ENCODE measurements at places on chromosomes 12 and 14.

DNA sequence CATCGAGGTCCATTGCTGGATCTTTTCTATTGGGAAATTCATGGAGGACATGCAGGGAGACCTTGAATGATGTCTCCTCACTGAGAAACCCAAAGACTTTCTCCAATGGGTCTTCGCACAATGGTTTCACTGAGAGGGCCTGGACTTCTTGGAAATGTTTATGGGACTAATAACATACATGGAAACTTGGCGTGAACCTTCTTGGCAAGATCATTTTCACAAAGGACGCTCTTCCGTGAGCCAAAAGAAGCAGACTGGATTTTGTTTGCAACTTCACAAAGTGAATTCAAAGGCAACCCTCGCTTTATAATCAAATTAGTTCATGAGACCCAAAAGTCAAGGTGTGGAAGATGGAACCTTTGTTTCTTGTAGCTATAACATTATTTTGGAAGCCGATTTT is 154.4 kb downstream of the TMEM132C start:
- no peak for DNase-seq

- no peak for DNase-seq
These were observed 129.6 kb downstream of the NCOR2 start for GRCh38 chr12:124437617-124438436.

GRCh38 chr12:124767066-124767821 is 96.4 kb downstream of the SCARB1 start:
- peak; percentile 56 for DNase-seq

DNA sequence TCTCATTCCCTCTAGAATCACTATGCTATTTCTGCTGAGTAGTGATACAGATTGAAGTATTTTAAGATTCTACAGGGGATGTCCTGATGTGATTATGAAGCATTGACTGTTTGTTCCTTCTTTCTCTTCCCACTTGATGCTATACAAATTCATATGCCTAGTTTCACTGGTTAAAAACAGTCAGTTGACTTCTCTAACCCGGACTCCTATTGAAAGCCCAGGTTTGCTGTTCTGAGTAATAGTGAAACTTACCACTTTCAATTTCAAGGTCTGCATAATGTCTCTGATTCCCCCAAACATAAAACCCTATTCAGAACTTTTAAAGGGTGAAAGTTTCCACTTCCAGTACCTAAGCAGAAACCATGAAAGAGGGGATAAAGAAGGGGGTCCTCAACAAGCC is 117.7 kb upstream of the RPL10L start:
- no peak for DNase-seq

DNA sequence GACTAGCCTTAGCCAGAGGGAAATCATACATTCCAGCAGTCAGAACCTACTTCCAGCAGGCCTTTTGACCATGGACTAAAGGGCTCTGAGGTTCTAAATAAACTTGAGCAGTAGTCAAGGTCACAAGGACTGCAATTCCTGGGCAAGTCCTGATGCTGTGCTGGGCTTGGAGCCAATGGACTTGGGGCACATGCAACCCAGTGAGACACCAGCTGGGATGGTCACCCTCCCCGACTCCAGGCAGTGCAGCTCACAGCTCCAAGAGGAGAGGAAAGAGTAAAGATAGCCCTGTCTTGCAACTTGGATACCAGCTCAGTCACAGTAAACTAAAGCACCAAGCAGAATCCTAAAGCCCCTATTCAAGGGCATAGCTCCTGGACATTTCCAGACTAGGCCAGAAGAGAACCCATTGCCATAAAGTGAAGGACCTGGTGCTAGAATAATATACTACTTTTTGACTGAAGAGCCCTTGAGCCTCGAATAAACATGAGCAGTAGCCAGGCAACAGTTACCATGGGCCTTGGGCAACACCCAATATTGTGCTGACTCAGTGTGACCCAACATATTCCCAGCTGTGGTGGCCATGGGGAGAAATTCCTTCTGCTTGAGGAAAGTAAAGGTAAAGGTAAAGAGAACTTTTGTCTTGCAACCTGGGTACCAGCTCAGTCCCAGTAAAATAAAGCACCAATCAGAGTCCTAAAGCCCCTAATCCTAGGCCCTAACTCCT is 226.2 kb upstream of the CLEC14A start:
- no peak for DNase-seq

- DNase-seq, result no peak
These were observed 276.0 kb downstream of the ADGRD1 start for GRCh38 chr12:131229426-131230339.

DNA sequence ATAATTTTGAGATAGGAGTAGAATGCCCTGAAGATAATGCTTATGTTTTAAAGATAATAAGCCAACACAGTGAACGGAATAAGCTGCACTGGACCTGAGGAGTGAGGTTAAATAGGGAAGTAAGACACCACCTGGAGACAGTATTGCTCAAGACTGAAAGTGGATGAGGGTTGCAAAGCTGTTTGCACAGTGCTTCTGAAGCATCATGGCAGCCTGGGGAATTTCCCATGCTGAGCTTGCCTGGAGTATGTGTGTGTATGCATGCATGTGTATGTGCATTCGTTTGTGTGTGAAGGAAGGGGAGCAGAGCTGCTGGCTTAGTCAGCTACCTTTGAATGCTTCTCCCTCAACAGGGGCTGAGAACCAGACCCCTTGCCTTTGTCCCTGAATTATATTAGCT is 35.8 kb downstream of the BHLHE41 start:
- DNase-seq, result no peak

GRCh38 chr12:49877066-49877465 is 26.6 kb downstream of the FAIM2 start:
- DNase-seq, result no peak

- no peak for DNase-seq
These were observed 209.5 kb downstream of the ASCL1 start for GRCh38 chr12:103166949-103167348.

DNA sequence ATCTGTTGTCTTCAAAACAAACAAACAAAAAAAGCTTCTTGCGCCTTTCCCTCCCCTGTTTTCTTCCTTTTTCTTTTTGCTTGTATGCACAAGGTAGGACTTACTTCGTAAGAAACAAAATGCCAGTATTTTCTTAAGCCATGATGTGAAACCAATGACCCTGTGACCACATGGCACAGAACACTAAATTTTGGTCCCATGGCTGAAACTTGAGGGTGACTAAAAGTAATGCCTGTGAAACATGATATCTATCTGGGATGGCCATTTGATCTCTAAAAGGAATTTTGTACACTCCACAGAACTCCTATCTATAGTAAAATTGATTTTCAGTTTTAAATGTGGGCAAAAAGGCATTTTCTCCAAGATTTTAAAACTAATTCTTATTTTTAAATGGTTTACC is 63.6 kb downstream of the PAPOLA start:
- DNase-seq, result no peak

GRCh38 chr14:100058777-100059437 is 6.3 kb upstream of the EVL start:
- DNase-seq, result no peak

- DNase-seq, result no peak
These were observed 139.9 kb downstream of the TTC7B start for GRCh38 chr14:90676356-90676755.

- DNase-seq, result no peak
These were observed 3.0 kb upstream of the PIANP start for GRCh38 chr12:6703631-6704030.

DNA sequence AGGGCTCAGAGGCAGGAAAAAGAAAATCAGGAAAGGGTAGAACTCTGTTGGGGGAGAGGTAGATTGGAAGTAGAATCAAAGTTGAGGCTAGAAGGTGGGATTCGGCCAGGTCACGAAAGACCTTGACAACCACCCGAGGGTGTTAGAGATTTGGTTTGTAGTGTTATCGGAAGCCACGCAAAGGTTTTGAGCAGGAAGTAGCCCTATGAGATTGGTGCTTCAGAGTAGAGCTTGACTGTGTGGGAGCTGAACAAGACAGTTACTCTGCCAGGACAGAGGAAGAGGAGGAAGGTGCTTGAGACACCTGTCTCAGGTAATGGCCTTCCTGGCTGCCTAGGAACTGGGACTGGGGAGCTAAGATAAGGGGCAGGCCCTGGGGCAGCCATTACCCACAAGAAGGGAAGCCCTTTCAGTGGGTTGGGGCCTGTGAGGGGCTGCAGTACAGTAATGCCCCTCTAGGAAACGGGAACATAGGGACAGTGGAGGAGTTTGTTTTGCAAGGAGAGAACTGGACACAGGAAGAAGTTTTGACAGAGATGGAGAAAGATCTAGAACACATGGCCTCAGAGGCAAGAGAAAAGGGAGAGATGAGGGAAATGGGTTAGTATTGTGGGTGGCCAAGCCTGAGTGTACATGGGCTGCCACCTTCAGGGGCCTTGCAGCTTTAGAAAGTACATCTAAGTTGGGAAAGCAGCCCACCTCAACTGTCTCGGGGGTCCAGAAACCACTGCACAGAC is 73.5 kb downstream of the RIN3 start:
- DNase-seq, result no peak

GRCh38 chr12:116263844-116264243 is 13.6 kb downstream of the MED13L start:
- no peak for DNase-seq

- DNase-seq, result no peak
These were observed 25.6 kb downstream of the TESC start for GRCh38 chr12:117073611-117074010.

GRCh38 chr12:124099661-124100060 is 126.6 kb downstream of the ZNF664 start:
- DNase-seq, result no peak

DNA sequence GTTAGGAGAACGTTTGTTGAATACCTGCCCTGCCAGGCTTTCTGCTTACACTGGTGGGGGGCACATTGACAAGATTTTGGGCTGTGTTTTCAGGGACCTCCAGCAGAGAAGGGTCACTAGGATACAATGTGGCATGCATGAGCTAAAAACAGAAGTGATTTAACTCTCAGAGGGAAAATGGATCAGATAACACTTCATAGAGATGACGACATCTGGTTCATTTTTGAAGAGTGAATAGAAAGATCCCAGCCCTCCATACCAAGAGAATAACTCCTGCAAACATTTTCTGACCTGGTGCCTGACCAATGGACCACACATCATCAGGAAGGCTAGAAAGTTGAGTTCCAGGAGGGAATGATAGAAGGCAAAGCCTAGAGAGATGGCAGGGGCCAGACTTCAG is 33.7 kb downstream of the CKB start:
- DNase-seq, result no peak

GRCh38 chr12:24600996-24601395 is 347.9 kb downstream of the BCAT1 start:
- no peak for DNase-seq

DNA sequence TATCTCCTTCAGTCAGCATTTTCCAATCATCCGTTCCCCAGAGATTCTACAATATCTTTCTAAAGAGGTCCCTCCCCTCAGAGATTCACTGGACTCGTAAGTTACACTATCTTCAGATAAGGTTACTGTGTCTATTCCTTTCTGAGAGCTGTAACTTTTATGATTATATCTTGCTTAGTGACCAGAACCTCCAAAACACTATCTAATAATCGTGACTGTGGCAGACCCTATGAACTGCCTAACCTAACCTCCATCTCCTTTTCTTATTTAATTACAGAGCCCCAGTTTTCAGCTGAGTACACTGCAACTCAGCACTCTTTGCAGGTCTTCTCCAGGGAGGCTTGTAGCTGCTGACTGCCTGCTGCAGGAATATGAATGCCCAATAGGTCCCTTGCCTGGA is 38.5 kb upstream of the CHGA start:
- no peak for DNase-seq

DNA sequence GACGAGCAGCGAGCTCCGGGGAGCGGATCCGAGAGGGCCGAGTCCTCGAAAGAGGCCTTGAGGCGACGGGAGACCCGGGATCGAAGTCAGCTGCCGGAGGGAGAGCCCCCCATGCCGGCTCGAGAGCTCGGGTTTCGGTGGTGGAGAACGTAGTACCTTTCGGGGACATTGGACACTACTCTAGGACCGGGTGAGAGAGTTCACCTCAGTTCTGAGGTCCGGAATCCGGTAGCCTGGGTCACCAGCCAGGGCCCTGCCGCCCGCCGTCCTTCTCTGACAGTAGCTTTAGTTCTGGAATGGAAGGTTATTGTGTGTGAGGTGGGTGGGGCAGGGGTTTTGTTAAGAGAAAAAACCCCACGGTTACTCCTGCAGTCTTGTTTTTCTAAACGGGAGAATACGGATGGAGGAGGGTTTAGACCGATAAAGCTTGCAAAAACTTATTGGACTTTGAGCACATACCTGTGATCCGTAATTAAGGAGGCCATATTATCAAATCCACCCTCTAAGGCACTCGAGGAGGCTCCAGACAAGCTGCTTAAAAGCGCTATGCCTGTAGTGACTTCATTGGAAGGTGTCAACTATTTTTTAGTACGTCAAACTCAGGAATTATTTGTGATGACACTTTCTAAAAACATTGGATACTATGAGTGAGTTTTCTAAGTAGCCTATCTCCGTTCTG is 765 bp downstream of the SCYL2 start:
- no peak for DNase-seq

DNA sequence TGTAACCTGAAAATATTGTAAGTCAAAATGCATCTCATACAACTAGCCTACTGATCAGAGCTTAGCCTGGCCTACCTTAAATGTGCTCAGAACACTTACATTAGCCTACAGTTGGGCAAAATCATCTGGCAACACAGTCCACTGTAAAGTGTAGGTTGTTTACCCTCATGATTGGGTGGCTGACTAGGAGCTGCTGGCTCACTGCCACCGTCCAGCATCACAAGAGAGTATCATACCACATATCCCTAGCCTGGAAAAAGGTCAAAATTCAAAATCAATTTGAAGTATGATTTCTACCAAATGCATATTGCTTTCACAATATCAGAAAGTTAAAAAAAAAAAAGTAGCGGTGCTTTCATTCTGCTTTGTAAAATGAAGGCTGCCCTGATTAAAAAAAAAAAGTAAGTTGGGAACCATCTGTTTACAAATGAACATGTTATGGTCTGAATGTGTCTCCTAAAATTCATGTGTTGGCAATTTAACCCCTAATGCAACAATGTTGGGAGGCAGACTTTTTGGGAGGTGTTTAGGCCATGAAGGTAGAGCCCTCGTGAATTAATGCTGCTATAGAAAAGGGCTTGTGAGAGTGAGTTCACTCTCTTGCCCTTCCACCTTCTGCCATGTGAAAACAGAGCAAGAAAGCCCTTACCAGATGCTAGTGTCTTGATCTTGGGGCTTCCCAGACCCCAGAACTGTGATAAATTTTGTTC is 211.8 kb downstream of the PPM1H start:
- no peak for DNase-seq
